ENCODE measurements at places on chromosomes 6 and 20.

GRCh38 chr6:116444092-116444491 is 17.1 kb upstream of the CALHM6 start:
- no peak for DNase-seq

DNA sequence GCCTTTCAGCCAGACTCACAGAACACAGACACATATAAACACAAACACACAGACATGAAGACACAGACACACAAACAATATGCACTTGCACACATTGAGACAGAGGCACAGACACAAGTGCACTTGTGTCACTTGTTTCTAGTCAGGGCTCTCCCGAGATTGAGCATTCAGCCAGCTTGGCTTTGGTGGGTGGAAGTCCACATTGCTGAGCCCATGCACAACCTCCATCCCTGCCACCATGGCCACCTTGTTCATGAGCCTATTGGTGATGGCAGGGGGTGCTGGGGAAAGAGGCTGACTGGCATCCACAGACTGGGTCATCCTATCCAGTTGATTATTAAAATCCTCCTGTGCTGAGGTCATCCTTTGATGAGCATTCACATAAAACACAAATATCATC is 11.5 kb upstream of the CST7 start:
- no peak for DNase-seq

DNA sequence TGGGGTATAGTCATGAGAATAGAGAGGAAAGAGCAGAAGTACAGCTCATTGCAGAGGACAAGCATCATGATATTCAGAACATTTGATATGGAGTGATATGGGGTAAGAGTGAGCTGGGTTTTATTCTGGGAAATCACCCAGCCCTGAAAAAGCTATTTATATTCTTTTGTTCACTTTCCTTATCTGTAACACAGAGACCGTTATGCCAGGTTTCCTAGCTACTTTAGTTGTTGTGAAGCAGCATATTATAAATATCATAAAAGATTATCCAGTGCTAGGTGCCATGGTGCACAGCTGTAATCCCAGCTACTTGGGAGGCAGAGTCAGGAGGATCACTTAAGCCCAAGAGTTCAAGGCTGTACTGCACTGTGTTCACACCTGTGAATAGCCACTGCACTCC is 9.8 kb upstream of the DEFB129 start:
- no peak for DNase-seq

- DNase-seq, result no peak
These were observed 6.3 kb downstream of the DSTN start for GRCh38 chr20:17576215-17576614.

DNA sequence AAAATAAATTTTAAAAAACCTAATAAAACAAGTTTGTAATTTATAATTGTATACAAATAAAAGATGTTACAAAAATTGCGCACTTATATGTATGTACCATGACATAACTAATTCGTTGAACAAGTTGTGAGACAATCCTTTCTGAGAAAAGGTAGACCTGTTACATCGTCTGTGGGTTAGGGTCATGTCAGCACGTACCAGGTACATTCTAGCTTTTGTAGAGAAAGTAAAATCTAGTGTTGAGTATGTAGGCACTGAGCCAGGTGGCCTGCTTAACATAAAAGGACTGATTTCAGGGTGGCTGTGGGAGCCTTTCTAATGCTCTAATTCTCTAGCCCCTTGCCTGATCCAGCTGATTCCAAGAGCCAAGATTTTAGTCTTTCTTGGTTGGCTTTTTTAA is 10.4 kb downstream of the RPL7L1 start:
- DNase-seq, result no peak

DNA sequence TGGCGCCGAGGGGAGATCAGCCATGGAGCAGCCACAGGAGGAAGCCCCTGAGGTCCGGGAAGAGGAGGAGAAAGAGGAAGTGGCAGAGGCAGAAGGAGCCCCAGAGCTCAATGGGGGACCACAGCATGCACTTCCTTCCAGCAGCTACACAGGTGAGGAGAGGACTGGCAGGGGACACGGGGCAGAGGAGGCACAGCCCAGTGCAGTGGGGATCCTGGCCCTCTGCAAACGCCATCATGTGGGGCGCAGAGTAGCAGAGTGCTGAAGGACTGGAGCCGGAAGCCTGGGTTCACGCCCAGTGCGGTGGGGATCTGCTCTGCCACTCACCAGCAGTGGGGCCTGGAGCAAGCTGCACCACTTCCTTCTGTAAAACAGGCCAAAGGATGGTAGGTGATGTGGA is 41.1 kb upstream of the FANCE start:
- DNase-seq, result no peak

DNA sequence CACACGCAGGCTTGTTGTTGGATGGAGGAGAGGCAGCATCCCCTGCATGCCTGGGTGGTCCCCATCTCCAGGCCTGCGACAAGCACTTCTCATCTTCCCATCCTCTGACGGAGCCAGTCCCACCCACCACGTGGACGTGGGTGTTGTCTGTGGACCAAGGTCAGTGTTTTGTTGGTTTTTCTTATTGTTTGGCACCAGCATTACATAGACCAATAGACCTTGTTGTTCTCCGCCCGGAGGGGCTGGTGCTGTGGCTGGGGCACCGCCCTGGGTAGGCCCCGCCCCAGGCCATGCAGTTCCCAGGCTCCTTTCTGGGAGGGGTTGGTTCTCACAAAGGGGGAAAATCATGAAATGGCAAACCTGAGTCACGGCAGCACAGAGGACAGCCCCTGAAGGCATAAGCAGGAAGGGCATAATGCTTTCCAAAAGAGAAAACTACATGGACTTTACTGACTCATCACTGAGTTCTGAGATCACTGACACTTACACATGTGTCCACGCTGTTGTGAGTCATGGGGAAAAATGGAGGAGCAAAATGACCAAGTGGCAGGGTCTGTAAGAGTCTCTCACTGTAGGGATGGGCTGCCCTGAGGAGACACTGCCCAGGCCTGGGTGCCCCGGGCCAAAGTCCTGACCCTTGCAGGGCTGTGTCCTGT is 90.8 kb downstream of the THBS2 start:
- no peak for DNase-seq

- DNase-seq, result no peak
These were observed 14.5 kb downstream of the ADA start for GRCh38 chr20:44637042-44637441.

GRCh38 chr6:2850538-2851113 is 9.0 kb upstream of the SERPINB1 start:
- DNase-seq, result no peak
